ENCODE measurements at places on chromosomes 5 and 9.

GRCh38 chr5:72108202-72109061 lies 1.2 kb downstream of the MAP1B start:
- no peak for DNase-seq

- DNase-seq = no peak
Measured at GRCh38 chr5:6899221-6899620, 186.0 kb downstream of the TENT4A start.

GRCh38 chr9:99349870-99350269 lies 127.8 kb downstream of the SEC61B start:
- no peak for DNase-seq

DNA sequence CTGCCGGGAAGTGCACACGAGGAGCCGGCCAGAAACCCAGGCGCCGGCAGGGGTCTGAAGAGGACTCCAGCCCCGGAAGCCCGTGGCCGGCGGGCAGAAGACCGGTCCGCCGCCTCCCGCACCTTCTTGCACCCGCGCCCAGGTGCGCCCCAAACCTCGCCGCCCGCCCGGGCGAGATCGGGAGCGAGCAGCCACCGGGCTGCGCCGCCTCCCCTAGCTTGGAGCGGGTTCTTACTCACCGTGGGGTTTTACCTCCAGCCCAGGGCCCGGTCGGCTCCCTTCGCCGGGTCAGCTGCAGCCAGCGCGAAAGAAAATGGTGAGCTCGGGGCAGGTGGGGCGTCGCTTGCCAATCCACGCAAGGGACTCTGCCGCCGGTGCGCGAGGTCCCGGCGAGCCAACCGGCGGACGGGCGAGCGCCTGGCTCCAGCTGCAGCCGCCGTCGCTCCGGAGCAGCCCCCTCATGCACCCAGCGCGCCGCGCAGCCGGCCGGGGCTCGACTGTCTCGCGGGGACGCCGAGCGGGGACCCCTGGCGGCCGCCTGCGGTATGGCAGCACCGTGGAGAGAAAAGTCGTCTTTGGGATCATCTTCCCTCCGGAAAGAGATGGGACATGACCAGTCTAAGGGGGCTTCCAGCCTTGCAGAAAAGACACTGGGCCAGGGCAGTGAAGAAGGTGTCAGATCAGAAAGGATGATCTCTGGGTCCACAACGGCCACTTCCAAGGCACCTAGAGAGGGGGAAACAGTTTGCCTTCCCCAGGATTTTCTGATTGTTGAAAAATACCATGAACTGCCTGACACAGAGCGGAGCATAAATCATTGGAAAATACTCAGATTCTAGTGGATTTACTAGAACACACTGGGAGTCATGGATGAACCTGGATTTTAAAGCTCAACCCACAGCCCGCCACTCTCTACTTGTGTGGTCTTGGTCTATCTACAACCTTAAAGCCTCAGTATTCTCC lies at the start of gene MOB3B:
TSS of gene MOB3B (minus strand) at position 499 of the 963 bp plus-strand sequence. CDS start 74,264 bp downstream, outside the sequence.
- DNase-seq = peak; percentile 31
